Bronchus fibroblast of lung (primary cell): ENCODE measurements at places on chromosomes 16 and 17. TPM values are rescaled to one million over a fixed set of nuclear protein-coding genes. Genes with fewer than 3 reads are reported as not detected.

The TSPAN10 gene
- 0.34 and 0.59 TPM in 2 replicates for total RNA-seq

The JPT2 gene
- total RNA-seq = 43.7 and 48.3 TPM in 2 replicates

The TRPV2 gene
- total RNA-seq = 38.3 and 39.7 TPM in 2 replicates

The XYLT1 gene
- total RNA-seq = 4.2 and 5.0 TPM in 2 replicates

The FAM117A gene
- total RNA-seq = 4.7 and 5.5 TPM in 2 replicates

The SMIM36 gene
- not detected in 2 replicates for total RNA-seq

The ZG16B gene
- total RNA-seq = 0.45 and 1.0 TPM in 2 replicates

The BCAR1 gene
- total RNA-seq = 73.9 and 76.3 TPM in 2 replicates

The SENP3 gene
- 70.2 and 87.8 TPM in 2 replicates for total RNA-seq

The PRR35 gene
- not detected in 2 replicates for total RNA-seq

The ZNF764 gene
- total RNA-seq = 5.5 and 6.2 TPM in 2 replicates

The SAMD14 gene
- total RNA-seq = 1.0 and 1.8 TPM in 2 replicates

The CCDC78 gene
- 0.67 and 1.5 TPM in 2 replicates for total RNA-seq

The LRRC36 gene
- total RNA-seq = under 0.01 TPM in 1 of 2 replicates, not detected in the other

The ABCA9 gene
- total RNA-seq = under 0.01 TPM in 1 of 2 replicates, not detected in the other

The RGS11 gene
- 0.17 and 0.30 TPM in 2 replicates for total RNA-seq

The DDX28 gene
- 6.4 and 7.7 TPM in 2 replicates for total RNA-seq

The NPB gene
- 1.3 TPM in 2 replicates for total RNA-seq

The OR2C1 gene
- total RNA-seq = not detected in 2 replicates

The COX6A2 gene
- total RNA-seq = not detected in 2 replicates

The HBQ1 gene
- 1.2 and 1.9 TPM in 2 replicates for total RNA-seq

The UQCRC2 gene
- total RNA-seq = 126 and 130 TPM in 2 replicates
